PC-3 (cell line): ENCODE measurements at places on chromosomes 1 and 21. TPM values are rescaled to one million over a fixed set of nuclear protein-coding genes. Genes with fewer than 3 reads are reported as not detected.

Gene LCE6A
- not detected in 2 replicates for total RNA-seq

Gene WDR64
- total RNA-seq: not detected in 2 replicates

Gene SMIM11
- 32.5 and 39.8 TPM in 2 replicates for total RNA-seq

Gene EPS8L3
- total RNA-seq: not detected in 2 replicates

Gene SLC9C2
- not detected in 2 replicates for total RNA-seq

Gene LRRC41
- 52.7 TPM in 2 replicates for total RNA-seq

Gene MPC2
- total RNA-seq: 56.2 and 60.8 TPM in 2 replicates

Gene CXADR
- total RNA-seq: 11.2 and 11.5 TPM in 2 replicates

Gene TRNAU1AP
- 19.6 and 27.2 TPM in 2 replicates for total RNA-seq

Gene THEM5
- not detected in 2 replicates for total RNA-seq

Gene TMEM79
- 8.1 and 11.2 TPM in 2 replicates for total RNA-seq

Gene SRSF4
- total RNA-seq: 62.0 and 78.2 TPM in 2 replicates

Gene CCDC17
- total RNA-seq: 1.6 and 1.9 TPM in 2 replicates

Gene CACNA1S
- not detected in 2 replicates for total RNA-seq

Gene PRR9
- not detected in 2 replicates for total RNA-seq

Gene IL6R
- 16.1 and 43.3 TPM in 2 replicates for total RNA-seq

Gene PALMD
- total RNA-seq: 8.0 and 8.2 TPM in 2 replicates

Gene SHE
- not detected in 2 replicates for total RNA-seq

Gene SPATA46
- not detected in 2 replicates for total RNA-seq

Gene IL22RA1
- total RNA-seq: 1.2 TPM in 2 replicates

Gene HSPA6
- 3.8 and 4.3 TPM in 2 replicates for total RNA-seq

Gene GCSAML
- not detected in 2 replicates for total RNA-seq

Gene GPR37L1
- total RNA-seq: 0.04 TPM in 1 of 2 replicates, not detected in the other

Gene RGS18
- not detected in 2 replicates for total RNA-seq

Gene BTBD8
- 2.1 and 3.9 TPM in 2 replicates for total RNA-seq

Gene DISP3
- 0.35 and 0.40 TPM in 2 replicates for total RNA-seq

Gene CD1C
- total RNA-seq: not detected in 2 replicates

Gene NMNAT1
- total RNA-seq: 4.6 and 7.3 TPM in 2 replicates

Gene PADI2
- total RNA-seq: 2.4 and 3.2 TPM in 2 replicates

Gene PPOX
- 21.8 and 22.9 TPM in 2 replicates for total RNA-seq

Gene LCK
- 3.6 and 4.3 TPM in 2 replicates for total RNA-seq

Gene PAQR6
- 6.6 and 7.2 TPM in 2 replicates for total RNA-seq

Gene RBM8A
- 459 and 482 TPM in 2 replicates for total RNA-seq

Gene SLFNL1
- total RNA-seq: 0.12 and 0.22 TPM in 2 replicates

Gene TENT5C
- 2.2 and 2.4 TPM in 2 replicates for total RNA-seq

Gene CRNN
- not detected in 2 replicates for total RNA-seq

Gene ELAPOR1
- 0.35 and 0.80 TPM in 2 replicates for total RNA-seq

Gene SPRR2A
- not detected in 2 replicates for total RNA-seq

Gene MINDY1
- total RNA-seq: 6.3 and 7.8 TPM in 2 replicates

Gene ZNF593OS
- not detected in 2 replicates for total RNA-seq

Gene UBE2U
- total RNA-seq: not detected in 2 replicates

Gene CFHR1
- not detected in 2 replicates for total RNA-seq

Gene MYBPHL
- total RNA-seq: not detected in 2 replicates

Gene PCNT
- total RNA-seq: 51.4 and 93.0 TPM in 2 replicates

Gene ETNK2
- total RNA-seq: 24.5 and 37.1 TPM in 2 replicates

Gene MCM3AP
- total RNA-seq: 105 and 140 TPM in 2 replicates

Gene AMIGO1
- 2.7 and 2.8 TPM in 2 replicates for total RNA-seq

Gene ATF6
- 19.2 and 19.7 TPM in 2 replicates for total RNA-seq

Gene NRIP1
- total RNA-seq: 68.0 and 69.2 TPM in 2 replicates

Gene OR2T8
- 0.26 TPM in 1 of 2 replicates, not detected in the other for total RNA-seq

Gene STUM
- total RNA-seq: 0.40 and 0.58 TPM in 2 replicates

Gene NPHS2
- not detected in 2 replicates for total RNA-seq
